ENCODE measurements at places on chromosomes 7 and 10.

DNA sequence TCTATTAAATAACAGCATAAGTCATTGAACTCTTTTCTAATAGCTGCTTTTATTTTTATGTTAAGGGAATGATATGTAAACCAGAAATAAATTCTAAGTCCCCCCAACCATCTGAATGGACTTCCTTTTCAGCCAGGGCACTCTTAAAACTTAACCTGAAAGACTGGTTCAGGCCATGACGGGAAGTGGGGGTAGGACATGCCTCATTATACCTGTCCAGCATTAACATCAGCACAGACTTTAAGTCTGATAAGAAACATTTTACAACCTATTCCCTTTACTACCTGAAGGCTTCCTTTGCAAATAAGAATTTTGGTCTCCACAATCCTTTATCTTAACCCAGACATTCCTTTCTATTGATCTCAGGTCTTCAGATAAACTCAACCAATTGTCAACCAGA is 56.0 kb upstream of the CYP2C18 start:
- DNase-seq, result no peak

DNA sequence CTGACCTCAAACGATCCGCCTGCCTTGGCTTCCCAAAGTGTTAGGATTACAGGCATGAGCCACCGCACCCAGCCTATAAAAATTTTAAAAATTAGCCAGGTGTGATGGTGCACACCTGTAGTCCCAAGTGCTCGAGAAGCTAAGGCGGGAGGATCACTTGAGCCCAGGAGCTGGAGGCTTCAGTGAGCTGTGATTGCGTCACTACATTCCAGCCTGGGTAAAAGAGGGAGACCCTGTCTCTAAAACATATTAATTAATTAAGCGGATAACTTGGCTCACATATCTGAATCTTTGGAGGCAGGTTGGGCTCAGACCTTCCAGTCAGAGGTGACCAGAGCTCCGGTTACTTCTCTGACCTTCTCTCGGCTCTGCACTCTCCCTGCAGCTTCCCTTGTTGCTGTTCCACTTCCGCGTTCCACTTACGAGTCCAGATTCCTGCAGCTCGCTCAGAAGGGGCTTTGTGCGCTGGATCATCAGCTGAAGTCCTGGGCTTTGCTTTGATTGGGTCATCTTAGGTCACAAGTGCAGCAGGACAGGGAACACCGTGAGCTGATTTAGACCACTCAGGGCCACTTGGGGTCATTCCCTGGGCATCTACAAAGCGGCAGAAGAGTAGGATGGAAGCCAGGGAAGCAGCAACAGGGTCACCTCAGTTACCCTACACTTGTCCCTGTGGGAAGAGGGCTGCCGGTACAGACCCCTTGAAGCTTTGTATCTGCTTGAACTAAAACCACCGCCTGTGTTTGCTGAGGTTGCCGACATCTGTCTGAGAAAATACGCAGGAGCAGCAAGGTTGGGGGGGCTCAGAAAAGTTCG is 2.0 kb upstream of the ARPC1B start:
- no peak for DNase-seq

DNA sequence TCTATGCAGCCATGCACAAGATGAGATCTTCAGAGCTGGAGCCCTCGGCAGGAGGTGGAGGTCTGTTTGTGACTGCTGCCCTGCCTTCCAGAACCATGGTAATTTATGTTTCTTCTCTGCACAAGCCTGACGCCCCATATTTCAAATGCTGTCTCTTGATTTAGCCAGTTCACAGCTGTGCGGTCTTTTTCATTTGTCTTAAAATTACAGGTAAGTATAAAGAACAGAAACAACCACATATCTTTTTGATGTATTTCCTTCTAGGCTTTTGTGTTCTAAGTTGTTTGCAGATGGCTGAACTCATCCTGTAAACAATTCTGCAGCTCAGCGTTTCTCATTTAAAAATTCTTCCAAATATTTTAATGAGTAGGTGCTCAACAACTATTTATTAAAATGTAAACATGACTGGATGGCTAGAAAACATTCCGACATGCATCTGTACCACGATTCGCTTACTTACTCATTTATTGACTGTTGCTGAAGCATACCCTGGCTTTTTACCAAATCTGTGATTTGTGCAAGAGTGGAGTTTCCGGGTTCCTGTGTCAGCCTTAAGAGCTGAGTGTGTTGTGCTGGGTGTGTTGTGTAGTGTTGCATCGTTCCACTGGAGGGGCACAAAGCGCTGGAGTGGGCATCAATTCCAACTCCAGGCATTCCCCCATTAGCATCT is 58.9 kb downstream of the PIP4K2A start:
- DNase-seq, result no peak

DNA sequence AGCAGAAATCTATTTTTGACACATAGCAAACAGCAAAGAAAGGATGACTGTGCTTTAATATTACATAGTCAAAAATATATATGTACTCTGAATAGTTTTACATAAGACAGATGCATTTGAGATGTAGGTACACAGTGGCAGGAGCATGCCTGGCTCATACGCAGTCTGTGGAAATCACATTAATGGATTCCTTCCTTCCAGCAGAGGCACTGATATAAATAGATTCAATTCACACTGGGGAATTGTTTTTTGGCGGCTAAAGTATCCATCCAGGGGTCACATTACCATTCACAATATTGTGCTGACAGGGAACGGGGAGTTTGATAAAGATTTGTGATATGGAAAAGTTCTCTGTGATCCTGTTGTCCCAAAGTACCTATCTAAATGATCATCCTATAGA is 72.5 kb upstream of the AGR3 start:
- DNase-seq, result no peak

- DNase-seq, result no peak
Observed at GRCh38 chr10:126902157-126902556, 3.1 kb upstream of the DOCK1 start.

- no peak for DNase-seq
Observed at GRCh38 chr10:118712930-118713634, 41.7 kb downstream of the CACUL1 start.

DNA sequence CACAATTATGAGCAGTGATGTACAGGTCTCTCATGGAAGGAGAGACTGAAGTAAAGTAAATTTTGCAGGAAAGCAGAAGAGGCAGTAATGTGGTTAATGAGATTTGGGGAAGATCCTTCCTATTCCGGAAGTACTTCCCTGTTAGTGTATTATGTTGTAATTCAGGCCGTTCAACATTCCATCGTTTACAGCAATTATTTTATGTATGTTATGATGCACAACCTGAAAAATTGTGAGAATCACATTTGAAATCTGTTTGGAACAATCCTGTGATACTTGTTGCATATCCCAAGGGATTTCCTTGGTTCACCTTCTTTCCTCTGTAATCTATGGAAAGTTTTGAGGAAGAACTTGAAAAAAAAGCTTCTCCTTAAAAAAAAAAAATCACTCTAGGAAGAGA is 247.8 kb downstream of the SEMA3A start:
- DNase-seq, result no peak

DNA sequence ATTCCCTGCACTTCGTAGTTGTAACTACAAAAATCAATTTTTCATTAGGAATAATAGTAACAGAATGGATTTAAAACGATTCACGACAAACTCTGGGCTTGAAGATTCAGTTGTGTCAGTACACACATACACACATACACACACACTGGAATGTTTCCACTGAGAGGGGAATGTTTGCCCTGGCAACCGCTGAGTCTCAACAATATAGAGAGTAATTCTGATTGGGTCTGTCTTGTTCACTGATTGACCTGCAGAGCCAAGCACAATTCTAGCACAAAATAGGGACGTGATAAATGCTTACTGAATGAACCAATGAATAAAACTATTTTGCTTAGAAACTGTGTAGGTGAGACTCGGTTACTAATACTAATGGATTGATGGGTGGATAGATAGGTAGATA is 204.4 kb upstream of the CCDC6 start:
- no peak for DNase-seq

- DNase-seq, result no peak
Observed at GRCh38 chr10:18221882-18222281, 81.7 kb downstream of the CACNB2 start.

DNA sequence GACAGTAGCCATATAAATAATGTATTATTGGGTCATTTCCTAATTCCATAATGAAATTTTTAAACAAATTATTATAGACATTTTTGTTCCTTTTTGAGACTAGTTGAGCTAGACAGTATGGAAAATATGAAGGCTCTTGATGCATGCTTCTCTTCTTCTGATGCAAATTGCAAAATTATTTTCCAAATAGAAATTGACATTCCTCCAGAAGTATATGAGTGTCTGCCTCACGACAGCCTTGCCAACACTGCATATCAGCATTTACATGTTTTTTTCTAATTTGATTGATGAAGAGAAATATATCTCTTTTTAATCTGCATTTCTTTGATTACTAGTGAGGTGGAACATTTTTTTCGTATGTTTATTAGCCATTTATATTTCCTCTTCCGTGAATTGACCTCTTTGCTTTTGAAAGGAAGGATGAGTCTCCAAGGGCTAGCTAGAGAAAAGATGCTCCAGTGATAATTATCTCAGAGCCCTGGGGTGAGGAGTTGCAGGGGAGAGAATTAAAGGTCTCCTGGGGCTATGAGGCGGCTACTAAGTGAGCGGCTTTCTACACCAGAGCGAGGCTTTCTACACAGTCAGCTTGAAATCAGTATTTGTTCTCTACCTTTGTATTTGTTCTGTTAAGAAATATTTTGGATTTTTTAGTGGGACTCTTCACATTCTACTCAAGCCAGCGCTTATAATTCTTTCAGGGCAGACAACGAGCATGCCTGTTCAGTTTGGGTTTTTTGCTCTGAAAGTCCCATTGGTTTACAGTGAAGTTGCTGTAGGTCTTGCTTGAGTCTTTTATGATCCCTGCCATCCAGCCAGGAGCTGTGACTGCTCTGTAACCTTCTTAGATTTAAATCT is 712.2 kb upstream of the GALNT17 start:
- DNase-seq, result no peak

DNA sequence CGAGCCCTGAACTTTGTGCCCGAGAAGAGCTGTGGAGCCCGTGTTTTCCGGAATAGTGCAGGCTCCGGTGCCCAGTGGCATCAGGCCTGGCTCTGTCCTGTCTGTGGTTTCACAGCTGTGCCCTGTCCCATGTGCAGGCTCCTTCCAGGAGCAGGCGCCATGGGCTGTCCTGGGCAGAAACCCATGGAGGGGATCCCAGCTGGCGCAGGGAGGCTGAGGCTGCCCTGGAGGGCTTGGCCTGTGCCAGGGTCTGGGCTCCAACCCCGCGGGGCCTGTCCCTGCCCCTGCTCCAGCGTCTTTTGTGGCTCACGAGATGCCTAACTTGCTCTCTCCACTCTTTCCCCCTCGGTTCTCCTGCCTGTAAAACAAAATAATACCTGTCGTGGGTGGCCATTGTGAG is 23.3 kb upstream of the CRHR2 start:
- no peak for DNase-seq

- no peak for DNase-seq
Observed at GRCh38 chr7:18566829-18567228, 71.3 kb downstream of the HDAC9 start.

DNA sequence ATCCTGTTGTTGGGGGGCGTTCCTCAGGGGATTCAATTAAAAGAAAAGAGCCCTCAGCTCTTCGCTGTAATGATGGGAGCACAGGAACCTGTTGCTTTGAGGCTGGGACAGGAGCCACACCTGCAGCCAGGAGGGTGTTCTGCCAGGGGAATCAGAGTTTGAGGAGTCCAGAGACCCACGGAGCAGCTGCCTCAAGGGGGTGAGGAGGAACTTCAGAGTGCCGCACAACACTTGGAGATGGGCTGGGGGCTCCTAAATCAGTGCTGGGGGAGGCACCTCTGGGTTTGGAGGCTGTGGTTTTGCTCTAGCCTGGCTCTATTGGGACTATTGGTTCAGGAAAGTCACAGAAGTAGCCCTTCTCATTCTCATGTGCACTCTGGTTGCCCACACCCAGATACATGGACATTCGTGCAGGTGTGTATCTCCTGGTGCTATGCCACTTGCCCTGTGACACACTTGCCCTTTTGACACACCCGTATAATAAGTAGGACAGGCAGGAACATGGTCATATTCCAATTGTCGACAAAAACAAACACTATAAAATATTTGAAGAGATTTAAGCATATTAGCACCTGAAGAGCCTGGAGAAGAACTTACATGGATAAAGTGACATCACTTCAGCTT is 98.1 kb downstream of the PTPN20 start:
- no peak for DNase-seq

- no peak for DNase-seq
Observed at GRCh38 chr7:118183428-118183785, 557 bp upstream of the LSM8 start.

DNA sequence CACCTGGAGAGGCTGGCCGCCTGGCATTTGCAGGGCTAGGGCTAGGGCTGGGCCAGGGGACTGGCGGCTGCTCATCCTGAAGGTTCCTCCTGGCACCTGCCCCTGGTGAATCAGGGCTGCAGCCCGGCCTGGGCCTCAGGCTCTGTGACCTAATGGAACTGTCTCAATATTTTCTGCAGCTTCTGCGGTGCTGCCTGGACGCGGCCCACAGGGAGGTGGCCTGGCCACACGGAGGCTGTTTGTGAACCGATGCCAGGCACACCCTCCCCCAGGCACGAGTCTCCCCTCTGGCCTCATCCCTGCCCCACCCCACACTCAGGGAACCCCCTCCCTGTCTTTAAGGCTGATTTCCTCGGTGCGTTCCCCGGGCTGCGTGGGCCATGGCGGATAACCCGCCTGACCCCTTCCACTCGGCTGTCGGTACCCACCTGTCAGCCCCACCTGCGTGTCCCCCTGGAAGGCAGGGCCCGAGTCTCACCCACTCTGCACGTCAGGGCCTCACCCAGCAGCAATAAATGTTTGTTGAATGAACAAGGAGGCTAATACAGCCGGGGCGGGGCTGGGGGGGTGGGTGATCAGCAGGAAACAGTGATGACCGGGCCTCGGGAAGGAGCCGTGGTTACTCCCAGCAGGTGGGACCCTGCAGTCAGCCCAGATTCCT is 54.5 kb upstream of the DNAJB6 start:
- no peak for DNase-seq
